Urinary bladder (tissue), 4 donors: ENCODE measurements at places on chromosomes 5 and 9. TPM values are rescaled to one million over a fixed set of nuclear protein-coding genes. Genes with fewer than 3 reads are reported as not detected.

Gene SLC36A2
- not detected for total RNA-seq

Gene PLAC8L1
- not detected for total RNA-seq

Gene PPP3R2
- 0.21 TPM for total RNA-seq

Gene MED7
- total RNA-seq = 20.3 TPM

Gene FST
- total RNA-seq = 19.7 TPM
